ENCODE measurements at places on chromosomes 1 and 21.

DNA sequence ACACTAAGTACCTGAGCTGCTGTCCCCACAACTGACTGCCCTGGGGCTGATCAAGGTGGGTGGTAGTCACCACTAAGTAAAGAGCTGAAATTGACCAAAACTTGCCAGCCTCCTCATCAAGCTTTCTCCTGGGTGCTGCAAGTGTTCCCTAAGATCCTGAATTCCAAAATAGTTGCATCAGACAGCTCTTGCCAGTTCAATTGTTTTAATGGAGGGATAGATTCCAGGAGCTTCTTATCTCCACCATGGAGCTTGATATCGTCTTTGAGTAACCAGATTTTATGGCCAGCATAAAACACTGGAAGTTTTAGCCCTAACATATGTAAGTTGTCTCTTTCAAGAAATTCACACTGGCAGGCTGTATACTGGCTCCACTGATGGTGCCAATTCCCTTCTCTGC, 90.3 kb downstream of the NID1 start:
- no peak for DNase-seq

GRCh38 chr1:172452536-172453152, 8.8 kb upstream of the PIGC start:
- no peak for DNase-seq

DNA sequence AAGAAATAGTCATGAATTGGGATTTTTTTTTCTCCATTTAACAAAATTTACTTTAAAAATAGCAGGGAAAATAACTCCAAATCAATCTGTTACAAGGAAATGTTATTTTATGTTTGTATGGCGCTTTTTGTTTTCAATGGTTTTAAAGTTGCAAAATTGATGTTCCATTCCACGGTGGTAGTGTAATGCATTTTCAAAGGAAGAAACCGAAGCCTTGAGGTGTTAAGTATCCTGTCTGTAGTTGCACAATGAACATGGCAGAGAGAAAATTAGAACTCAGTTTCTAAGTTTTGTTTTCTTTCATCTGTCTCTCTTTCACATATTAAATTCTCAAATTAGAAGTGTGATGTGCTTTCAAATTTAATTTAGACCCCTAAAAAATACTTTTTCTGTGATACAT, 841.8 kb downstream of the USP25 start:
- DNase-seq, result no peak

DNA sequence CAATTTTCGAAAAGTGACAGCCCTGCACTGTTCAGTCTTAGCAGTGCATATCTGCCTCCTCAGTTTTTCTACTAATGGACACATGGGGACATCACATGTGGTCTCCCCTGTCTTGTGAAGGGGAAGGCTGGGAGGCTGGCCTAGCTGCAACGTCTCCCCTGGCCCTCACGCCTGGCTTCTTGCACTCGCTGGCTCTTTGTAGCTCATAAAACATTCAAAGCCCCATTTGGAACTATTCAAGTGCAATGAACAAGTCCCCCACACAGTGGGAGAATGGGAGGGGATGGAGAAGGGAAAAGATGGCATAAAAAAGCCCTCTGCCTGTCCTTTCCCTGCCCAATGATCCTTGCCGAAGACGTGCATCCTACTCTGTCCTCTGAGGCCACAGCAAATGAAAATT, 73.6 kb downstream of the PGBD5 start:
- DNase-seq, result no peak

- DNase-seq, result no peak
These were observed 1.7 kb downstream of the PTPRU start for GRCh38 chr1:29237852-29238619.

DNA sequence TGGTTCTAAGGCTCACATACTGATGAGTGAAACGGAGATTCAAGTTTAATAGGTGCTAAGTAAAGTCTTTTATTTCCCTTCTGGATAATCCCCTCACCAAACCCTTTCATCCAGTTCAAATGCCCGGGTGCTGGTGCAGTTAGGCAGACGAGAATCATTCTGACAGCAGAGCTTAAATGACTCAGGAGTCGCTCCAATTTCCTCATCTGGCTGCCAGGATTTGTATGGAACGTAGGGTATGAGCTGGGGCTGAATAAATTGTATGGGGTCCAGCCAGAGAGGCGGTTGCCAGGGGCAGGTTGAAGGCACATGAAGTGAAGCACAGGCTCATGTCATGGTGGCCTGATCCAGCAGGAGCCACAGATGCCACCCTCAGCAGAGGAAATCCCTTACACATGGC, 76.0 kb downstream of the PAPPA2 start:
- no peak for DNase-seq

- no peak for DNase-seq
These were observed 2.1 kb downstream of the PTGER3 start for GRCh38 chr1:71045463-71046028.

- peak; percentile 74 for DNase-seq
These were observed 2.7 kb upstream of the HSPG2 start for GRCh38 chr1:21939650-21940374.

- no peak for DNase-seq
These were observed 49.0 kb downstream of the SIM2 start for GRCh38 chr21:36747815-36748383.

- DNase-seq, result no peak
These were observed 9.6 kb downstream of the STUM start for GRCh38 chr1:226558036-226558650.

- DNase-seq, result no peak
These were observed 373.1 kb upstream of the USP24 start for GRCh38 chr1:55588309-55588708.

GRCh38 chr1:65412984-65413375, 7.5 kb upstream of the LEPR start:
- DNase-seq, result no peak

DNA sequence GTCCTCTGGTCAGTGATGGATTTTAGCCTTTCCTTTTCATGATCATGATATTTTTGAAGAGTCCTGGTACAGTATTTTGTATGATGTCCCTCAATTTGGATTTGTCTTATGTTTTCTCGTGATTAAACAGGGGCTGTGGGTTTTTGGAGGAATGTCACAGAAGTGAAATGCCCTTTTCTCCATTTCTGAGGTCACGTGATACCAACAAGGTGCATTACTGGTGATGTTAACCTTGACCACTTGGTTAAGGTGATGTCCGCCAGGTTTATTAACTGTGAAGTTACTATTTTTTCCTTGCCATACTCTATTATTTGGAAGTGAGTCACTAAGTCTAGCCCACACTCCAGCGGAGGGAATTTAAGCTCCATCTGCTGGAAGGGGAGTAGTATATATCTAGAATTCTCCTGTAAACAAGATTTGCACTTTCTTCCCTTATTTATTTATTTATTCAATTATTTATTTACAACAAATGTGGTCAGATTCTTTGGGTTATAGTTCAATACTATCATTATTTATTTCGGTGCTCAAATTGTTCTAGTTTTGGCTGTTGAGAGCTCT, 123.4 kb downstream of the HIVEP3 start:
- peak; percentile 15 for DNase-seq

DNA sequence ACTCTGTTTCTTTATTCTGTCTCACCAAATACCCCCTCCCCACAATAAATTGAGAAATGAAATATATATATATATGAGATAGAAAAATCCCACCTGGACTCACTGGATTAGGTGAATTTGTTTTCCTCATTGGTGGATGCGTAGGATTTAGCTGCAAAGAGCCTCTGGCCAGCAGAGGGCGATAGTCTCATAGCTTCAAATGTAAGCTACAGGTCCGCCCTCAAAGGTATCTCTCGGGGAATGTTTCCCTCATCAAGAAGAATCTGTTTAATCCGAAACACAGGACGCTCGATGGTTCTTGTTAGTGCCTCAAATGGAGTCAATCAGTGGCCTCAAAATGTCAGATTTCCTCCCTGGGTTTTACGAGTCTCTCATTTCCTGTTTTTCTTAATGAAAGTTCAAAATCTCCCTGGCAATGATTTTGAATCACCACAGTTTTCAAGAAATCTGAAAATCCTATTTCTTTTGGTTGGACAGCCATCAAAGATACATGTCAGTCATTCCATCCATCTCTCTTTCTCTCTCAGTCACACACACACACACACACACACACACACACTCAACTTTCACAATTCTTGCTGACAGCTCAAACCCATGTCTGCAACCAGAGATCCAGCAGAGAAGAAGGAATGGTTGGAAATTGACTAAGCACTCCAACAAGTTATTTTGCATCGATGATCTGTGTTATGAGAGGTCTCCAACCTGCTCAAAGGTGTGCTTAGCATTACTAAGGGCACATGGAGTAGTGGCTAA, 13.9 kb upstream of the CAMK1G start:
- peak; percentile 31 for DNase-seq

- no peak for DNase-seq
These were observed 668.4 kb downstream of the KCNT2 start for GRCh38 chr1:195939844-195940243.

DNA sequence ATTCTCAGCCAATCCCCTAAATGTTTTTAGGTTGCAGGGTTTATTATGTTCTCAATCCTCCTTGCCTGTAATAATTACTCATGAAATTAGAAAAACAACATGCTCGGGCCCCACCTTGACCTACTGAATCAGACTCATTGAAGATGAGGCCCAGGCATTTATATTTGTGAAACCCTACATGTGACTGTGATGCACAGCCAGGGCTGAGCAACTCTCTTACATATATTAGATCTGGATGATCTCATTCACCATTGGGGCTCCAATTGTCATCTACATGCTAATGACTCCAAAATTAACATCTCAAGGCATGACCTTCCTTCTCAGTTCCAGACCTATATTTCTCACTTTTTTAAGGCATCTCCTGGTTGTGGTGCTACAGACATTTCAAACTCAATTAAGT, 103.3 kb downstream of the WDR3 start:
- DNase-seq, result no peak

- DNase-seq, result no peak
These were observed 7.4 kb downstream of the ACADM start for GRCh38 chr1:75731881-75732280.

GRCh38 chr21:23101111-23101510, 2102.9 kb downstream of the NCAM2 start:
- DNase-seq, result no peak
